ENCODE measurements at places on chromosomes 11 and 22. TPM values are rescaled to one million over a fixed set of nuclear protein-coding genes. Genes with fewer than 3 reads are reported as not detected.

GRCh38 chr11:69157156-69157821 lies 1.6 kb downstream of the SMIM38 start:
- DNase-seq = no peak

DNA sequence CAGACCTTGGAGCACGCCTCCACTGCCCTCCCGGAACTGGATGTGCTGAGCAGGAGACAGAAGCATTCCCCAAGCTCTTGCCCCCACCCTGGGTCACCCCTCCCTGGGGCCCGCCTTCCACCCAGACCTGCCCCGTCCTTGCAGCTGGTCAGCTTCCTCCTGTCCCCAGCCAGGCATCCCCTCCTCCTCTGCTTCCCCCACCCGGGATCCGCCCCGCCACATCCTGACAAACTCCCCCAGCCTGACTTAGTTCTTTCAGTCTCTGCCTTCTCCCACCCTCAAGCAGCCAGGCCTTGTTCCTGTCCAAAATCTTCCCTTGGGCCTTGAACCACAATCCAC lies 1.1 kb upstream of the PLXNB2 start:
- DNase-seq = no peak

- DNase-seq = no peak
Measured at GRCh38 chr11:74001822-74002286, 7.0 kb downstream of the UCP3 start.

DNA sequence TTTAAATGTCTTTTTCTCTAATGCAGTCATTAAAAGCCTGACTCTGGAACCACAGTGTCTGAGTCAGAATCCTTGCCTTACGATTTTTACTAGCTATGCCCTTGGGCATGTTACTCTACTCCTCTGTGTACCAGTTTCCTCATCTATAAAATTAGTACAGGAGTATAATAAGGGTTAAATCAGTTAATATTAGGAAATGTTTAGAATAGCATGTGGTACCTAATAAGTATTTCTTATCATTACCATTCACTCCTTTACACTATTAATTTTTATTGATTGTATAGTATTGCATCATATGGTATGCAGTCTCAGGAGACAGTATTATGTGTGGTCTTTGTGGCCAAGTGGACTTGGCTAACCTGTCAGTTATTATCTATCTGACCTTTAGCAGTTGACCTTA lies 68.2 kb downstream of the METTL15 start:
- no peak for DNase-seq

The AMBRA1 gene
- 50.7 TPM for total RNA-seq

- no peak for DNase-seq
Measured at GRCh38 chr11:27703481-27703880, 3.2 kb upstream of the BDNF start.

GRCh38 chr22:26985931-26986782 lies 328.8 kb downstream of the MIAT start:
- DNase-seq = no peak

DNA sequence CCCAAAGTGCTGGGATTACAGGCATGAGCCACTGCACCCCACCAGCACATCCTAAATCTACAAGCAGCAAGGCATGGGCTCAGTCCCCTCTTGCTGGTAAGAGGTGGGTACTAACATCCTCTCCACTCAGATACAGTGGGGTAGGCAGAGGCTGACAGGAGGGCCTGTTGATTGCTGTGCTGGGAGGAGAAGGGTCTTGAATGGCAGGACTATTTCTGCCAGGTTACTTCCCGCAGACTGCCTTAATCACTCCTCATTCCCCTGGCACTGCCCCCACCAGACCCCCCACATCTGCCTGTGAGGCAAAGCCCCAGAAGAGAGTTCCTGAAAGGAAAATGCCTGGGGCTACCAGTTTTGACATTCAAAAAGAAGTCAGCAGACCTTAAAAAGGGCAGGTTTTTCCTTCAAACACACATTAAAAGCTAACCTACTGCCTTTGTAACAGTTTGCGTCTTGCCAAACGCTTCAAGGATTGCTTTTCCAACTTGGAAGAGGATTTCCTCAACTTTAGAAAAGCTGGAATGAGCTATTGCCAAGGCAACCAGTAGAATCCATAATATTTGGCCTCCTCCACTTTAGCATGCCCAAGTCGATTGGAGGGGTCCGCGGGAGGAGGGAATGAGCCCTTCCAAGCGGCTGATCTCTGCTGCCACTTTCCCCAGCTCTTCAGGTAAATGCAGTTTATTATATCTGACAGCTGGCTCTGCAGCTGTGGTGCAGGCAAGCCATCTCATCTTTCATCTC lies 62.0 kb downstream of the FDX1 start:
- no peak for DNase-seq

DNA sequence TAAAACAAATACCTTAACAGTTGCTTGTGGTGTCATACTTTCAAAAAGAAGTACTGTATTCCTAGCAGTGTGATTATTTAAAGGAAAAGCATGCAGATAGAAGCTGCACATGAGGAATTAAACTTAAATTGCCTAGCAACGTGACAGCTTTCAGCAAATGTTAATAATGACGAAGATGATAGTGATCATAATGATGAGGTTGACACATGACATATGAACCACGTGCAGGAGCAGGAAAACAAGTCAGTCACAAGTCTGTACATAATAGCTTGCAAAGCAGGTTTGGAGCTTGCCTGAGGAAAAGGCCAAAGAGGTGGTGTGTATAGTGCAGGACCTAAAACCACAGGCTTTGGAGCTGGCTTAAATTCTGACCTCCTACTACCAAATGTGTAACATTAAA lies 30.6 kb upstream of the PIK3C2A start:
- DNase-seq = no peak

GRCh38 chr11:103894673-103895072 lies 141.8 kb upstream of the DDI1 start:
- no peak for DNase-seq

DNA sequence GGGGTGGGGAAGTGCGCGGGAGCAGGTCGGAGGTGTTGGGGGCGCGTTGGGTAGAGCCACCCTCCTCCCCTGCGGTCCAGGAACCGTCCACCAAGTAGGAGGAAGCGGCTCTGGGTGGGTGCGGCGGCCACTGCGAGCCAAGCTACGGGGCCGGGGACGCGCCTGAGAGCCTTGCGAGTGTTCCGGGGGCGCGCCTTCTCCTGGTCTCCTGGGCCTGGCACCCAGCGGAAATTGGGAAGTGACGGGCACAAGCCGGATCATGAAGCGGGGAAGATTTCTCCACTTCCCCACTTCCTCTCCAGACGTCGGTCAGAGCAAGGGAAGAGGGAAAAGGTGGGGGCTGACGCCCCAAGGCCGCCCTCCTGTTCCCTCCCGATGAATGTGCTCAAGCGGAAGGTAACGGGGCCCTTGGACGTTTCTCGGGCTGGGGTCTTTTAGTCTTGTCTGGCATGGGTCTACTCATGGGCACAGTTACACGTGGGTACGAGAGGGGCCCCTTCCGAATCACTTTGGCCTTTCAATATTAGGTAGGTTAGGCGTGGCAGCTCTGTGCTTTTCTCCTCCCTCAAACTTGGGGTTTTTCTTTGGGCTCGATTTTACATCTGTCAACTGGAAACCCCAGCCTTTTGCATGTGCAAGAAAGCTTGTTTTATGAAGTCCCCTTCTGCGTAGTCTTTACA lies 865 bp downstream of the RBM14 start:
- DNase-seq = no peak

DNA sequence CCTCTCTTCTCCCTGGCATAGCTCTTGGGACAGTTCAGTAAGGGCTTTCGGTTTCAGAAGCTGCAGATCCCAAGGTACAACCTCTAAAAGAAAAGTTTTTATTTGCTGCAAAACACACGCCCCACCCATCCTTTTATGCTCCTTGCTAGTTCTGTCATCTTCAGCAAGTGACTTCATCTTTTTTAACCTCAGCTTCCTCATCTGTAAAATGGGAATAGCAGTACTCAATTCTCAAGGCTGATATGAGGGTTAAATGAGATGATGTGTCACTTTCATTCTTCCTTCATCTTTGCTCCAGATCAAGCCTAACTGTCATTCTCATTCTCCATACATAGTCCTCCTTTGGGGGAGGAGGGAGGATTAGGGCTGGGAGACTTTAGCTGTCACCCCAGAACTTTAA lies 90.0 kb upstream of the ALX4 start:
- no peak for DNase-seq

The SCO2 gene
- 13.1 TPM for total RNA-seq

DNA sequence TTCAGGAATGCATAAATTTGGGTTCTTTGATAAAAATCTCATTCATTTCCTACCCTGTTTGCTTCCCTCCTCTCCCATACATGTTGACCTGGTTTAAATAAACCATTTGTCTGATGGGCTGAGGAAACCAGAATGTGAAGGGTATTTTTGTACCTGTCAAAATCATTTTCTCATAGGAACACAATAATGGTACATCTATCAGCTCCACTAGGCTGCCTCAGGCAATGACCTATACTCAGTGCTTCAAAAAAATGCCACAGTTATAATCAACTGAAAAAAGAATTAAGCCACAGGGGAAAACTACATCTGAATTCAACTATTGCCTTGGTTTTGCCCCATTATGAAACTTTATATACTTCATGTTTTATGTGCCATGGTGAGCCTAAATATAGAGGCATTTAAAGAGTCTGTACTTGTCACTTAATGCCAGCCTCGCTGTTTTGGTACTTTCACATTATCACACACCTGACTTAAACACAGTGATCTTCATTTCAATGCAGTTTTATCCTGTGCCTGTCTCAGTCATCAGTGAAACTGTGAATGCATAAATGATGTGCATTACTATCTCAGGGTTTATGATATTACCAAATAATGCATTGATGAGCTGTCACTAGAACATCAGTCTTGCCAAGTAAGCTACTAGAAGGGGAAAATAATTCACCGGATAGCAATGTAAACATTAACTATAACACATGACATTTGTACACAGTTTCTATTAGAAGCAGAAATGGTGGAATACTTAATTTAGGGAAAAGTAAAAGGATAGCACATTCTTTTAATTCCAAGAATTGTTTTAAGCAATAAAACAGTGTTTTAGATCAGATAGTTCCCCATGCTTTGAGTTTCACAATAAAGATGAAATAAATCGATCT lies 92.7 kb downstream of the MSANTD4 start:
- no peak for DNase-seq

The CAT gene
- 22.2 TPM for total RNA-seq
